ENCODE measurements at places on chromosomes 16 and 17.

GRCh38 chr16:65480281-65481091 is 358.6 kb upstream of the CDH11 start:
- DNase-seq: no peak

GRCh38 chr17:44210342-44211192 is 8.9 kb downstream of the UBTF start:
- DNase-seq: peak; percentile 64

GRCh38 chr17:76660656-76661042 is 17.1 kb upstream of the ST6GALNAC1 start:
- no peak for DNase-seq

DNA sequence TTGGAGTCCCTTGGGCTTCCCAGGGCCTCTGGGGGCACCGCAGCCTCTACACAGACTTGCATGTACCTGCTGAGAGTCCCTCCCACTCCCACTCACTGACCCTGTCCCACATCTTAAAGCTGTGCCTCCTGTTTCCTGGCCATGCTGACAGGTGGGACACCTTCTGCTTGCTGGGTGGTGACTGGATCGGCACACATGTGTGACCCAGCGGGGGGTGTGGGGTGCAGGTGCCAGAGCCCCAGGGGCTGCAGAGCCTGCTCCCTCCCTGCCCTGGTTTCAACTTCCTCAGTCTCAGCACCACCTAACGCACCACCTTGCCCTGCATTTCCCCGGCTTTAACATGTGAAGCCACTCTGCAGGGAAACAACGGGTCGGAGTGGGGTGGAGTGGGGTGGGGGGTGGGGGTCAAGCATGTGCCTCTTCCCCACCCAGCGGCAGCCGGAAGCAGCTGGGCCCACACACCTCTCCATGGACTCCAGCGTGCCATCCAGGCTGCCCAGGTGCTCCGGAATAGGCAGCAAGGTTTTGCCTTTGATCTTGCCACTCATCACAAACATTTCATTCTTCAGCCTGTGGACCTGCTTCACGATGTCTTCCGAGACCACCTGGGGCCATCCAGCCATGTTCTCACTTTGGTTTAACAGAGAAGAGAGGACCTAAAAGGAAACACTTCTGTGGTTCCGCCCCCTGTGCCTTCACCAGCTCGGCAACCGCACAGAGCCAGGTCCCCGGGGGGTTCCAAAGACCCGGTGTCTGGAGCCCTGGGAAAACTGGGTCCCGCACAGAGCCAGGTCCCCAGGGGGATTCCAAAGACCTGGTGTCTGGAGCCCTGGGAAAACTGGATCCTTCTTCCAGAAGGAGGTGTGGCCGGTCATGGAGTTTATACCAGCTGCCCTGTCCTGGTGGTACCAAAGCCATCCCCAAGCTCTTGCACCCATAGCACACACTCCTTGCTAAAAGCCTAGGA is 4.7 kb downstream of the DNAH17 start:
- no peak for DNase-seq

- DNase-seq: no peak
These were observed 1.1 kb downstream of the ZCCHC14 start for GRCh38 chr16:87491522-87492290.

DNA sequence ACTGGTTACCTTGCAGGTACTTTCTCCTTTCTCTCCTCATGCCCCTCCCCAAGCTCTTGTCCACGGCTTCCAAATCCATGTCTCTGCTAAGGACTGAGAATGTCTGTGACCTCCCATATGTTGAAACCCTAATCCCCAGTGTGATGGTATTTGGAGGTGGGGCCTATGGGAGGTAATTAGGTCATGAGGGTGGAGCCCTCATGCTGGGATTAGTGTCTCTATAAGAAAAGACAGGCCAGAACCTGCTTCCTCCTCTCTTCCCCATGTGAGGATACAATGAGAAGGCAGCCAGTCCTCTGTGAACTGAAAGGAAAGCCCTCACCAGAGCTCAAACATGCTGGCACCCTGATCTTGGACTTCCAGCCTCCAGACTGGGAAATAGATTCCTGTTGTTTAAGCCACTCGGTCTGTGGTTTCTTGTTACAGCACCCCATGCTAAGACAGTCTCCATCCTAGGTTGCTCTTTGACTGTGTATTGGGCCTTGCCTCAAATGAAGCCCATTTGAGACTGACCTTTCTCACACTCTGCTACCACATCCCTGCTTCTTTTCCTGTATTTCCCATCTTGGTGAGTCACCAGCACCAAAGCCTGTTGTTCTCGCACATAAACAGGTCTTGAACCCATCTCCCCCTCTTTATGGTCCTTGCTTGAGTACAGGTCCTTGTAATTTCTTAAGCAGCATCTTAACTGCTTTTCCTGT is 135.0 kb downstream of the CDK5R1 start:
- peak; percentile 41 for DNase-seq

- no peak for DNase-seq
These were observed 464 bp downstream of the RUNDC3A start for GRCh38 chr17:44308865-44309264.

- DNase-seq: no peak
These were observed 30.5 kb downstream of the TMEM11 start for GRCh38 chr17:21183468-21183867.

DNA sequence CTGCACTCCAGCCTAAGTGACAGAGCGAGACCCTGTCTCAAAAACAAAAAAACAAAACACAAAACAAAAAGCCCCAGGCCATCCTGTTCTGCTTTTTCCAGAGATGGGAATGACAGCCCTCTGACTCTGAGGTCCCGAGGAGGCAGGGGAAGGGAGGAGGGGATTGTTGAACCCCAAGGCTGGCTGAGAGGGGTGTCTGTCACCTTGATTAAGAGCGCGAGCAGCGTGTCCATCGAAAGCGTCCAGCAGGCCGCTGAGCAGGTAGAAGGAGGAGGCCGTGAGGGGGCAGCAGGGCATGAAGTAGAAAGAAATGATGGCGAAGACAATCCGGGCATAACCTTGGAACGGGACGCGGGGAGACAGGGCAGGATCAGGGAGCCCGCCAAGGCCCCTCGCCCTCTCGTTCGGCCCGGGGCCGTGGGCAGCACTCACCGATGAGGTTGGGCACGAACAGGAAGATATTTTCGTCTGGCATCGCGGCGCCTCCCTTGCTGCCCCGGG is 593 bp downstream of the CDIPT start:
- DNase-seq: no peak

- DNase-seq: no peak
These were observed 95.0 kb upstream of the LHX1 start for GRCh38 chr17:36842231-36842819.

DNA sequence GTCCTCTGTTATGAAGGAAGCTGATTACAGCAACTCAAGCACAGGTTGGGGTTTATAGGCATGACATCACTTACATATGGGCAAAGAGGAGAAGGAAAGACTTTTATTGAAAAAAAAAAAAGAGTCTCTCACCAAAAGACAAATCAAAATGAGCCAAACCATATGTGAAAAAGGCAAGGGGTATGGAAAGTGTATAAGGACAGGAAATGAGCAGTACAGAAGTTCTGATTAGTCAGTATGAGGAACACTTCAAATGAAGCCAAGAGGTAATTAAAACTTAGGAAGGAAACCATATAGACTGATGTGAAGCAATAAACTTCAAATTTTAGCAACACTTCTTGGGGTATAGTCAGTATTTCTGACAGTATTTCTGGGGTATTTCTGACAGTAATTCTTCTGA is 1372.6 kb downstream of the CDH11 start:
- no peak for DNase-seq

- no peak for DNase-seq
These were observed 114.4 kb downstream of the SOCS1 start for GRCh38 chr16:11141409-11142260.

DNA sequence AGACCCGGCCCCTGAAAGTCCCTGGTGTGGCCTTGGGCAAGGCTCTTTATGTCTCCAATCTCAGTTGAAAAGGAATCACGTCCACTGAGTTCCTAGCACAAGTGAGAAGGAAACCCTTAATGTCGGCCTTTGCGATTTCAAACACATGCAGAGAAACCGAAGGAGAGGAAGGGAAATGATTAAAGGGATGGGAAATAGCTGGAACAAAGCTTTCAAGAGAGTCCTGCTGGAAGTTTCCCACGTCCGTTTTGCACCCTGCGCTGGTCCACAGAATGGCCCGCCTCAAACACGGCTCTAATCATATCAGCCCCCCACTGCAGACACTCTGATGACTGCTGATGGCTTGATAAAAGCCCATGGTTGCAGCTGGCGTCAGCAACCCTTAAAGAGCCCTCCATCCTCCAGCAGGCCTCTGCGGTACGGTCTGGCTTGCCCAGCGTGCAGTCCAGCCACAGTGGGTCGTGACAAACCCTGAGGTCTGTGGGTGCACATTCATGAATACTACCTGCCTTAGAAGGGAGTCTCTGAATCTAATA is 765.5 kb upstream of the EEF2KMT start:
- no peak for DNase-seq

- no peak for DNase-seq
These were observed 111.3 kb downstream of the BANP start for GRCh38 chr16:88062341-88063210.

- DNase-seq: no peak
These were observed 2.8 kb downstream of the BRD7 start for GRCh38 chr16:50365791-50366575.

- peak; percentile 65 for DNase-seq
These were observed 11.7 kb upstream of the SLC47A2 start for GRCh38 chr17:19728084-19728495.

GRCh38 chr17:66494023-66494803 is 191.8 kb downstream of the PRKCA start:
- DNase-seq: peak; percentile 29

DNA sequence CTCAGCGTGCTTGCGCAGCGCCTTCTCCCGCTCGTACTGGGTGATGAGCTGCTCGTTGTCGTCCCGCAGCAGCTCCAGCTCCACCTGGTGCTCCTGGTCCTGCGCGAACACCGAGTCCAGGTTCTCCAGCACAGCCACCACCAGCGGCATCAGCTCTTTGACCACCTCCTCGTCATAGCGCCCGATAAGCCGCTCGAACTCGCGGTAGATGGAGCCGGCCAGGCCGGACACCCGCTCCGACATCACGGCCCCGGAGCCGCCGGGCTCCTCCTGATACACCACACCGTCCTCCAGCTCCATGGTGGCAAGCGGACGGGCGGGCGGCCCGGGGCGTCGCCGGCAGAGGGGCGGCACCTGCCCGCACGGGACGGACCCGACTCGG is 320 bp downstream of the SPAG9 start:
- DNase-seq: no peak

DNA sequence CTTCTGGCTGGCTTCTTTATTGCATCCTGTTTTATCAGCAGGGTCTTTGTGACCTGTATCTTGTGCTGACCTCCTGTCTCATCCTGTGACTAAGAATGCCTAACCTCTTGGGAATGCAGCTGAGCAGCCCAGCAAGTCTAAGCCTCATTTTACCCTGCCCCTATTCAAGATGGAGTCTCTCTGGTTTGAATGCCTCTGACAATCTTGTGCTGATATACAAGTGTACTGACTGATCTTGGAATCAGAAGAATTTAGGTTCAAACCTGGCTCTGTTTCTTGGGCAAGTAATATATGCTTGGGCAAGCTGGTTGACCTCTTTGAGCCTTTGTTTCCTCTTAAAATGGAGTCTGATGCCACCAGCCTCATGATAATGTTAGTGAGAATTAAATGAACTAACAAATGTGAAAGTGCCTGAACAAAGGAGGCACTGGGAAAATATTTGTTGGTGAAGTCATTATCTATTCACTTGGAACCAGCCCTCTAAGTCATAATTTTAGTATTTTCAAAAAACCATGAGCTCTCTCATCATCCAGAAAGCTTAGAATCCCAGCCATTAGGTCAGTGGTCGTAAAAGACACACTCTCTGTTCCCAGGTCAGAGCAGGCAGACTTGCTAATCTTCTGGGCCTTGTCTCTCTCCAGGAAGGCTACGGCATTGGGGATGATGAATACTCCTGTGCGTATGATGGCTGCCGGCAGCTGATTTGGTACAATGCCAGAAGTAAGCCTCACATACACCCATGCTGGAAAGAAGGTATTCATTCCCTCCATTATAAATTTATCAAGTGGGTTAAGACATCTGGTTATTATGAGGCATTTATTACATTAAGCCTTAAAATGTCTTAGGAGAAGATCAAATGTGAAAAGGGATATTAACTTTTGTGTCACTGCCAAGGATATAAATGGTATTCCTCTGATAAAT is 18.1 kb upstream of the ARL2BP start:
- DNase-seq: no peak

DNA sequence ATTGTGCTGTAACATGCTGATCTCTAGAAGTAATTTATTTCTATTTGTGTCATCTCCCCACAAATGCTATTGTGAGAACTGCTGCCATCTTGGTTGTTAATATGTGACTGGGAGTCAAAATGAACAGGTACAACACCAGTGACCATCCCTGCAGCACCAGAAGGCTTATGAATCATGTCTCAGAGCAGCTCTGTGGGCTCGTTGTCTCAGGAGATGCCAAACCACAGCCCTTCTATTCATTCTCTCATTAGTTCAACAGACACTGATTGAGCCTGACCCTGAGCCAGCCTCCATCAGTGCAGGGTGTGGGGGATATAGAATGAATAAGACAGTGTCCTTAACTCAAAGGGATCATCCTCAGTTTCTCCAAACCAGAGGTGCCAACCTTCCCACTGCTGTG is 92.5 kb downstream of the UTP18 start:
- no peak for DNase-seq

GRCh38 chr17:28744972-28745785 is 1.4 kb downstream of the TRAF4 start:
- DNase-seq: no peak
